ENCODE measurements at places on chromosomes 2 and 18.

DNA sequence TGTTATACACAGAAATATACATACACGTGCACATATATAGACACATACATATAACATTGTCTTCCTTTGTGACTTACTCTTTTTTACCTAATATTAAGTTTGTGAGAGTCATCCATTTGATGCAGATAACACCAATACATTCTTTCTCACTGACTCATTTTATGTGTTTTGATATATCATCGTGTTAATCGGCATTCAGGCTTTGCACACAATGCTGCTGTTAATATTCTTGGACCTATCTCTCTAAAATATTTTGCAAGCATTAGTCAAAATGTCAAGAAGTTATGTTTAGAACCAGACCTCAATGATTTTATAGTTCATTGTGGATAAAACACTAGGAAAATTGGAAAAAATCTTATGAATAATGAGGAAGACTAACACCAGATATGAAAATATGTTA, 441.1 kb downstream of the LRATD1 start:
- DNase-seq, result no peak

GRCh38 chr2:200847269-200847668, 17.2 kb downstream of the CLK1 start:
- no peak for DNase-seq

- DNase-seq, result peak; percentile 94
Observed at GRCh38 chr18:3771121-3771971, 321.4 kb downstream of the TGIF1 start.

DNA sequence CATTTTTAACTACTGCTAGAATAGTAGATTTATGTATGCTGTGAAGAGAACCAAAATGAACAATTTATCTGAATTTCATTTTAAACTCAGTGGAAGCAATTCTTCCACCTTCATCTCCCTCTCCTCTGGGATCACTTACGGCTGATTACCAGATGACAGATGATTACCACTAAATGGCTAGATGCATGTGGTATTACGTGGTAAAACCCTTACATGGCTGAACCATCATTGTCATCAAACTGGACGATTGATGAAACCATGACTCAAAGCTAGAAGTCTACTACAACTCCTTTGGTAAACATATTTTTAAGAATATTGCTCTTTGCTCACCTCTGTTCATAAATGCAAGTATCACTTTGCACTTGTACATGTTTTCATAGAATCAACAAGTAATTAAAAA, 48.5 kb upstream of the DOCK10 start:
- DNase-seq, result no peak

GRCh38 chr2:187581125-187581896, 27.1 kb upstream of the TFPI start:
- DNase-seq, result no peak

GRCh38 chr2:120780402-120780801, 44.7 kb downstream of the GLI2 start:
- DNase-seq, result no peak

GRCh38 chr2:136098441-136098840, 19.5 kb downstream of the CXCR4 start:
- no peak for DNase-seq

- no peak for DNase-seq
Observed at GRCh38 chr2:167438206-167438605, 549.9 kb downstream of the XIRP2 start.

GRCh38 chr2:233013027-233013461, at the start of gene NGEF:
TSS of gene NGEF (minus strand) at chr2:233013256. CDS start at chr2:232974890, 38,366 bp downstream.
- peak; percentile 65 for DNase-seq

DNA sequence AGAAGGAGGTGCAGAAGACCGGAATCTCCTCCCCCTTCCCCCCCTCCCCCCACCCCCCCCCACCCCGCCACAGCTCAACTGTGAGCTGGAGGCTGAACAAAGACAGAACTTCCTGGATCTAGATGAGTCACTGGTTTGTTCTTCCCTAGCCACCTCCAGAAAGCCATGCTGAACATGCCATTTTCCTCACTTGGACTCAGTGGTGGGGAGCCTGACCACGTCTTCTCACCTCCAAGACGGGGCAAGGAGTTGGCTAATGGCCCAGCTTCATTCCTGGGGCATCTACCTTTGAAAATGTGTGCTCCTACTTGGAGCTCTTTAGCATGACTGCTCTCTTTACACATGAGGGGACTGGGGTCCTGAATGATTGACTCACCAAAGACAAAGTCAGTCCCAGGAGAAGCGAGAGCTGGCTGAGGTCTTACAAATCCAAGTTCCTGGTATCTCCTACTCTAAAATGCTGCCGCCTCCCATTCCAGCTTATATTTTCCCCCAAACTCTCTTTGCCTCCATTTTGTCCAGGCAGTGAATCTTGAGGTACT, 22.6 kb upstream of the FZD5 start:
- DNase-seq, result no peak

DNA sequence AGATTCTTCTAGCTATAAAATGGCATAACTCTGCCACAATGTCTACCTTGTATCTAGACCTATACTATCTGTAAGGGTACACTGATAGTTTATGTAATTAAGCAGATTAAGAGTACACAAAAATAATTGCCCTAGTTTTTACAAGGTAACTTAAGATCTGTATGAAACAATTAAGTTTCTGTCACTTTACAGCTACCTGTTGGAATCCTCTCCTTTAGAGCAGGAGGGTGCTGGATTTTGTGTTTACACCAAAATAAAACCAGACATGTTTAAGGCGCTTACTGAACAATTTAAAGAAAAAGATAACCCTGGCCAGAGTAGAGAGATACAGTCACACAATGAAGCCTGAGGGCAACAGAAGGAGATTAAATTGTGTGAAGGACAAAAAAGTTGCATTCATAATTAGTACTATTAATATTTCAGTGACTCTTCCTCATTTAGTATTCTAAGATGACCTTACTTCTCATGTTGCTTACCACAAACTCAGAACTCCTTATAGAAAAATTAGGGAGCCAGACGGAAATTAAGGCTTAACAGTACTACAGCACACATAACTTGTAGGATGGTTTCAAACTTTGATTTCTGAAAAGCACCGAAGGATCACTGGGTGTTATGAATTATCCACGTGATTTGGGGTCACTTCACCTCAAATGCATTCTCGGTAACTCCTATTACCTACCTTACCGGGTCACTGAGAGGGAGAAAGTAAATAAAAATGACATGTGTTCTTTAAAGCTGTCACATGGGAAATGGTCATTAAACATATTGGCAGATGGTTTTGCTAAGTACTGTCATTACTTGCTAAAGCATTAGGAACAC, 1.0 kb downstream of the DARS1 start:
- DNase-seq, result no peak

DNA sequence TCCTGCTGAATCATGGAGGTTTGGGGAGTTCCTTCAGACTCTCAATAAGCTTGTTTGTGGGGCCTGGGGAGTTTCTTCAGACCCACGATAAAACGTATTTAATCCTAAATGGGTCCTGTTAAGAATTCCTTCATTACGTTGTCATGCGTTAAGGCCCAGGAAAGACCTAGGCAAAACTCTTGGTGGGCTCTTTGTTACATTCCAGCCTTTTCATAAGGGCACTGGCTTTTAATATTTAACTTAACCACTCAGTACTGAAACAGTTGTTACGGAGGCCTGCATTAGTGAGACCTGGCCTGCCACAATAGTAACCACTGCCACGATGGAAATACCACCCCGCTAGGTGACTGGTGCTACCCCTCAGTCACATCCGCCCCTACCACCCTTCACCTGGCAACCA, 17.5 kb upstream of the BIN1 start:
- no peak for DNase-seq

Data from coronary artery (tissue), 2 donors.